Activated CD4-positive, alpha-beta T cell treated with anti-CD3 and anti-CD28 coated beads, Interleukin-2, amount 50 U/mL, for 16 hours (primary cell): ENCODE measurements at places on chromosomes 1 and 21.

GRCh38 chr1:27787895-27788294 lies 14.9 kb downstream of the STX12 start:
- DNase-seq, result no peak

DNA sequence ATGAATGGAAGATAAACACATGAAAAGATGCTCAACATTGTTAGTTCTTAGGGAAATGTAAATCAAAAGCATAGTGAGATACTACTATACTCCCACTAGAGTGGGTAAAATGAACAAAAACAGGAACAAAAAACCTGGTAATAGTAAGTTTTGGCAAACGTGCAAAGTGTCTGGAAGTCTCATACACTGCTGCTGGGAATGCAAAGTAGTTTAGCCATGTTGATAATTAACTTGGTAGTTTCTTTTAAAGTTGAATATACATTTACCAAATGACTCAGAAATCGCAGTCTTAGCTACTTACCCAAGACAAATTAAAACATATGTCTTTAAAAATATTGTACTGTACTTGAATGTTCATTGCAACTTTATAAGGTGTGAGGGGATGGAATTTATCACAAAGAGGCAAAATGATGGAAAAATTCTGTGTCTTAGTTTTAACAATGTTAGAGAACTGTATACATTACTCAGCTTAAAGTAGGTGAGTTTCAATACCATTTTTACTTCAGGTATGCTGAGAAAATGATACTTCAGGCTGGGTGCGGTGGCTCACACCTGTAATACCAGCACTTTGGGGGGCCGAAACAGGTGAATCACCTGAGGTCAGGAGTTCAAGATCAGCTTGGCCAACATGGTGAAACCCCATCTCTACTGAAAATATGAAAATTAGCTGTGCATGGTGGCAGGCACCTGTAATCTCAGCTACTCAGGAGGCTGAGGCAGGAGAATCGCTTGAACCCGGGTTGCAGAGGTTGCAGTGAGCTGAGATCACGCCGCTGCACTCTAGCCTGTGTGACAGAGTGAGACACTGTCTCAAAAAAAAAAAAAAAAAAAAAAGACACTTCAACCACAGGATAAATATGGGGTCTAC lies 102.3 kb downstream of the PDE4B start:
- DNase-seq, result no peak

DNA sequence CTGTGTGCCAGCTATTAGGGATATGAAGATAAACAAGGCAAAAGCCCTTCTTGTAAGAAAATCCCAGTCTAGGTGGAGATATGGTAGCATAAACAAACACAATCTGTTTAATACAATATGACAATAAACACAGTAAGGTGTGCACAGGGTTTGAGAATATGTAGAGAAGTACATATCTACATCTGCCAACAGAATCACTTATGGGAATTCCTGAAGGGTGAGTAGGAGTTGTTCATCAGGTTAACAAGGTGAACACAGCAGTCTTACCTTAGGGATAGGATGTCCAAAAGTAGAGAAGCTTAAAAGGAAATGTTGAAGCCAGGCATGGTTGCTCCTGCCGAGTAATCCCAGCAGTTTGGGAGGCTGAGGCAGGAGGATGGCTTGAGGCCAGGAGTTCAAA lies 57.7 kb upstream of the LRRC7 start:
- no peak for DNase-seq

DNA sequence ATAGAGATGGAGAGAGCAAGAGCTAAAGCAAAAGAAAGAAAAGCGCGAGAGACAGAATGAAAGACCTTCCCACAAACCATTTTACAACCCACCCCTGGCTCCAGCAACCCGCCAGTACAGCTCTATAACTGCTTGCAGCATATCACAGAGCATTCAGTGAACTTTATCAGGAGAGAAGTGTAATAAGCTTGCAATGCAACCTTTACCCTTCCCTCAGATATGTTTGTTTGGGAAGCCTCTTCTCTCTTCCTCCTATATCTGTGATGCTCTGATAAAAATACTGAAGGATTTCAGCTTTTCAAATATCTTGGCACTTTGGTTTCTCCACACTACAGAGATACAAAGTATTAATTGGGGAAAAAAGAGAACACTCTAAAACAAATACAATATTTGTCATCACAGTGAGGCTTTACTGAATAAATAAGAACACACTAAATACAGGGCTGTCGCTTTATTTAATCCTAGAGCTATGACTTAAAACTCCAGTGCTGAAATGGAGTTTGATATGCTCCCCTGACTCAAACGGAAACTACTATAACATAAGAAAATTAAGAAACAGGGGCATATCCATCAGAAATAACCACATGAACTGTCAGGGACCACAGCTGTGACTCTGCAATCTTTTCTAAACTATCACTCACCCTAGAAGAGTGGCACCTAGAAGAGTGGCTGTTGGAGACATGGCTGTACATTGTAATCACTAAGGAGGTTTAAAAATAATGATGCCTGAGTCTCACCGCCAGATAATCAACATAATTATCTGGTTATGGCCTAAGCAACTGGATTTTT lies 6.7 kb downstream of the CRP start:
- DNase-seq, result no peak

DNA sequence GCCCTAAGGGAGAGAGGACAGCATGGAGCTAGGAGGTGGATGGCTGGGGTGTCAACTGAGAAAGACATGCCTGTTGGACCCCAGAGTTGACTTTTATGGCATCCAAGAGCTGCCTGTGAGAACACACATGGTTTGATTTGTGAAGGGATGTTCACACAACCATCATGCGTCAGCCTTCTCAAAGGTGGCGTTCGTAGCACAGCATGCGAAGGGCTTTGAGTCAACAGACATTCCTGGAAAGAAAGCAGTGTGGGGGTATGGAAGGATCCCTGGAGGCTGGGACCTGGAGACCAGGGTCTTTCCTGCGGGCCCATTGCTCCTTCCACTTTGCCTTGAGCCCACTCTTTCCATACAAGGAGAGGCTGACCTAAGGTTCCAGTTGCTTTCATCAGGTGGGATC lies 6.4 kb upstream of the WNT3A start:
- DNase-seq, result no peak
